ENCODE measurements at places on chromosomes 5 and 9. TPM values are rescaled to one million over a fixed set of nuclear protein-coding genes. Genes with fewer than 3 reads are reported as not detected.
A peak's percentile ranks its signal among the peaks of the same experiment; 100 is the strongest.

PTGS1 gene
- total RNA-seq = 7.3 TPM

GRCh38 chr5:169095410-169095960 lies 205.5 kb downstream of the SLIT3 start:
- no peaks in the 10 kb centered on the region for H3K27me3 ChIP-seq
- no peaks in the 10 kb centered on the region for H3K4me1 ChIP-seq
- H3K27ac ChIP-seq = no peak overlapping the region
- H3K4me3 ChIP-seq = no peak overlapping the region

PRELID2 gene
- total RNA-seq = 22.2 TPM

GRCh38 chr5:131541762-131542161 lies 93.3 kb downstream of the RAPGEF6 start:
- no peaks in the 10 kb centered on the region for H3K4me1 ChIP-seq
- DNase-seq = no peak
- H3K27me3 ChIP-seq = no peaks in the 10 kb centered on the region
- H3K4me3 ChIP-seq = no peak overlapping the region

GRCh38 chr9:85740787-85741094 lies 1.0 kb downstream of the AGTPBP1 start:
- no peak overlapping the region for H3K27ac ChIP-seq
- H3K4me3 ChIP-seq = peak overlapping the region; percentile 73
- H3K36me3 ChIP-seq = no peaks in the 10 kb centered on the region
- no peaks in the 10 kb centered on the region for H3K27me3 ChIP-seq
- H3K4me1 ChIP-seq = no peaks in the 10 kb centered on the region

ARL14EPL gene
- not detected for total RNA-seq

SGCD gene
- total RNA-seq = 13.5 TPM

GRCh38 chr5:173726846-173727557 lies 110.6 kb upstream of the BOD1 start:
- H3K4me1 ChIP-seq = no peaks in the 10 kb centered on the region
- H3K27me3 ChIP-seq = no peaks in the 10 kb centered on the region
- no peak overlapping the region for H3K4me3 ChIP-seq
- H3K36me3 ChIP-seq = no peaks in the 10 kb centered on the region
- H3K27ac ChIP-seq = no peak overlapping the region

GRCh38 chr5:151345808-151346478 lies 1.4 kb downstream of the SLC36A2 start:
- H3K4me3 ChIP-seq = peak overlapping the region; percentile 0
- no peaks in the 10 kb centered on the region for H3K4me1 ChIP-seq
- peak overlapping the region; percentile 37 for H3K27ac ChIP-seq

- no peak for DNase-seq
- no peak overlapping the region for H3K27ac ChIP-seq
- H3K27me3 ChIP-seq = no peaks in the 10 kb centered on the region
- H3K4me1 ChIP-seq = no peaks in the 10 kb centered on the region
Observed at GRCh38 chr9:1535599-1535998, 479.5 kb upstream of the SMARCA2 start.

DNA sequence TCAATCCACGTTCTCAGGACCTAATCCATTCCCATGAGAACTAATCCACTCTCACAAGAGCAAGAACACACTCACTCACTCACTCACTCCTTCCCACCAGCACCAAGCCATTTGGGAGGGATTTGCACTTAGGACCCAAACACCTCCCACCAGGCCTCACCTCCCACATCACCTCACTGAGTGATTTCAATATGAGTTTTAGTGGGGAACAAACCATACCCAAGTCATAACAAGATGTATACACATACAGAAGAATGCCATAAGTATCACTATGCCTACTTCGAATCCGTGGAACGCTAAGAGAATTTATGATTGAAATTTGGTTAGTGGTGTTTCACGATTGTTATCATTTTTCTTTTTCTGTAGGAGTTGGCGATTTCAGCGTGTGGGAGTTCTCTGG lies 29.3 kb upstream of the CTSL start:
- no peaks in the 10 kb centered on the region for H3K27me3 ChIP-seq
- no peaks in the 10 kb centered on the region for H3K4me1 ChIP-seq
- no peak for DNase-seq
- H3K4me3 ChIP-seq = no peak overlapping the region
- no peak overlapping the region for H3K27ac ChIP-seq

DNA sequence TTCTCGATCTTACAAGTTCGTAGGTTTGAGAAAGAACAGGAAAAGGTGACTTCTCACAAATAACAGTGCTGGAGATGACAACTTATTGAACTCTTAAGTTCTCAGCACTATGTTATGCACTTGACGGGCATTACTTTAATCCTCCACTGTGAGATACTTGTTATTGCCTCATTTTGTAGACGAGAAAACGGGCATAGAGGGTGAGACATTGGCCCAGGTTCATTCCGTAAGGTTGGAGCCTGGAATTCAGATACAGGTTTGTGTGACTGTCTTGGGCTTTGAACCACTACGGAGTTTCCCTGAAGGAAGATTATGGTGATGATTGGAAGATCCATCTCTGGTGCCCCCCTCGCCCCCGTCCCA lies 657 bp downstream of the MAT2B start:
- H3K27ac ChIP-seq = peak overlapping the region; percentile 92
- H3K27me3 ChIP-seq = no peaks in the 10 kb centered on the region
- DNase-seq = no peak
- H3K36me3 ChIP-seq = no peaks in the 10 kb centered on the region
- peak overlapping the region; percentile 51 for H3K4me3 ChIP-seq
- H3K4me1 ChIP-seq = peaks cover 65% of the 10 kb centered on the region

SYNPO gene
- 71.5 TPM for total RNA-seq

DNA sequence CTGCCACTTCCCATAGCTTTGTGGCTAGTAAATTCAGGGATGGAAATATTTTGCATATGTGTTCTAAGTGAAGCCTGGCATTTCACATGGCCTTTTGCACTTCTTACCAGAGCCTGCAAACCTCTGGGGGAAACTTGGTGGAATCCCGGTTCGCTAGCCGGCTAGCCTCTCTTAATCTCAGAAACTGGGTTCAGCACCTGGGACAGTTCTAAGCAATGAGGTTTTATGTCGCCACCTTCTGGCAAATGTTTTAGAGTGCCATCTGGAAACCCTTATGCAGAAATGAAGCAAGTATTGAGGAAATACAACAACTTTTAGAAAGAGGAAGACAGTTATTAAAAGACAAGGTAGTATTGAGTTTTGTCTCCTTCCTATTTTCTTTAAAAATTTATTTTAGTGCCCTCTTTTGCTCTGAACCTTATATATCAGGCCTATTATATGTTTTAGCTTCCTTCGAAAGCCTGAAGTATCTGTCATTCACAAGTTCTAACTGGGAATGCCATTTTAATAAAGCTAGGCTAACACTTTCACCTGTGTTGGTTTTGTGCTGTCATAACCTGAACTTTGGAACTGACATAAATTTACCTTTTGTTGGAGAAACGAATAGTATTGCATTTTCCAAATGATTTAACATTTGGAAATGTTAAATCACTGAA lies 963 bp upstream of the HTR1A start:
- H3K36me3 ChIP-seq = no peaks in the 10 kb centered on the region
- peak; percentile 44 for DNase-seq

GRCh38 chr5:136249678-136250266 lies 56.8 kb upstream of the SMIM32 start:
- H3K4me1 ChIP-seq = no peaks in the 10 kb centered on the region
- no peak overlapping the region for H3K27ac ChIP-seq
- H3K36me3 ChIP-seq = no peaks in the 10 kb centered on the region
- no peak overlapping the region for H3K4me3 ChIP-seq

DNA sequence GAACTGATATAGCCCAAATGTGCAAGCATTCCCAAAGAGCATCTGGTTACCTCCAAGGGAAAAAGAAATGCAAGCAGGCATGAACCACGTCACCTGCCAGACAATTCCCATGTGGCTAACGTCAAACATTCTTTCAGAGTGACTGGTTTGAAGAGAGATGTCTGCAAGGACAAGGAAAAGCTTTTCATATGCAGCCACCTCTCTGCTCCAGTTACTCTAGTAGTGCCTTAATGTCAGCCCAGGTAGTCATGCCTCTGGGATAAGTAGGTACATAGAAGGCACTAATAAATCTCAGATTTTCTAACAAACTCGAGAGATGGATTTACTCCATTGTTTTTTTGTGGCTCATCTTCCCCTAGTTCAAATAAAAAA lies 96.8 kb upstream of the IFNK start:
- H3K4me1 ChIP-seq = no peaks in the 10 kb centered on the region
- no peak overlapping the region for H3K4me3 ChIP-seq
- no peak overlapping the region for H3K27ac ChIP-seq
- H3K27me3 ChIP-seq = no peaks in the 10 kb centered on the region
- H3K36me3 ChIP-seq = no peaks in the 10 kb centered on the region
- no peak for DNase-seq

GRCh38 chr5:150070821-150071220 lies 15.5 kb downstream of the CSF1R start:
- no peaks in the 10 kb centered on the region for H3K27me3 ChIP-seq
- no peaks in the 10 kb centered on the region for H3K36me3 ChIP-seq
- H3K27ac ChIP-seq = no peak overlapping the region

DNA sequence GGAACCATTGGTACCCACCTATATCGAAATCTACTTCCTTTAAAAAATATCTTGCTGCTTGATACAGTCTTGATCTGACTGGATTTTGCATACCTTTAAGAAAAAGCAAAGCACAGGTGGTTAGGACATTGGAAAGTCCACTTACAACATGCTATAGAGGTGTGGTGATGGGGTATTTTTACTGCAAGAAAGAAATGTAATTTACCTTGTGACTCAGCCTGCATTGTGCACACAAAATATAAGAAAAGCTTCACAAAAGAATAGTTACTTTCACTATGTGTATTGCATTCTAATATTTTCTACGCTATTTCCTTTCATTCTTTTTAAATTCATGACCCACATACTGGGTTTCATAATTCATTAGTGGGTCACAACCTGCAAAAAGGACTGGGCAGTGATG lies 236.2 kb upstream of the RASEF start:
- DNase-seq = no peak
- peaks cover 18% of the 10 kb centered on the region for H3K36me3 ChIP-seq
- peak overlapping the region; percentile 76 for H3K27ac ChIP-seq
- no peak overlapping the region for H3K4me3 ChIP-seq

C9 gene
- not detected for total RNA-seq

DNA sequence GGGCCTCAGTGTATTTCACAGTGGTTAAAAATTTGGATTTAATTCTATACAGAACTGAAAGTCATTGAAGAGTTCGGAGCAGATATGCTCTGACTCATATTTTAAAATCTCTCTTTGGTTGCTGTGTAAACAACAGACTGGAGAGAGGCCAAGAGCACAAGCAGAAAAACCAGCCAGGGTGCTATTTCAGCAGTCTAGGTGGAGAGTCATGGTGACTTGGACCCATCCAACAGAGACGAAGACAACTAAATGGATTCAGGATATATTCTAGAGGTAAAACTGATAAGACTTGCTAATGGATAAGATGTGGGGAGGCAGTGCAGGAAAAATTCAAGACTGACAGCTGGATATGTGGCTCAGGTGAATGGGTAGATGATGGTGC lies 168.9 kb downstream of the MAPKAP1 start:
- H3K36me3 ChIP-seq = peaks cover 5% of the 10 kb centered on the region
- peak overlapping the region; percentile 47 for H3K27ac ChIP-seq
- H3K4me3 ChIP-seq = no peak overlapping the region
- H3K27me3 ChIP-seq = no peaks in the 10 kb centered on the region

DNA sequence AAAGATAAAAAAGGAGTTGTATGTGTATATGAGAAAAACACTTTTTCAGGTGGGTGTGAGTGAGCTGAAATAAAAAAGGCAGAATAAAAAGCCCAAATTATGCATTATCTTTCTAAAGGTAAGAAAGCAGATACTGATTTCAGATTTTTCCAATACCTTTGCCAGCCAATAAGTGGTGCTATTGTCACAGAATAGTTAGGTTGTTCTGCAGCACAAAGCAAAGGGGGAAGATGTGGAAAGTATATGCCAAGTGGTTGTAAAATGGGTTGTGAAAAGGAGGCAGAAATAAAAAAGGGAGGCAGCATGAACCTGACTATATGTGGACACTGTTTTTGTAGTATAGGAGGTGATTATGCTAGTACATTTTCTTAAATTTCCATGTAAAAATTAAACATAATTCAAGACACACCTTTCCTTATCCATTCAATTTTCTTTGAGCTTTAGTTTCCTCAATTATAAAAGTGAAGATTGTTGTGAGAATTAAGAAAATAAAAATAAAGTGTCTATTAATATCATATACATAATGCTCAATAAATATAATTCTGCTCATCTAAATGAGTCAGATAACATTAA lies 106.7 kb downstream of the SMIM15 start:
- no peak overlapping the region for H3K27ac ChIP-seq
- H3K4me3 ChIP-seq = no peak overlapping the region
- no peaks in the 10 kb centered on the region for H3K27me3 ChIP-seq
- no peaks in the 10 kb centered on the region for H3K36me3 ChIP-seq
- peaks cover 16% of the 10 kb centered on the region for H3K4me1 ChIP-seq

PCDHA6 gene
- 1.4 TPM for total RNA-seq

ENHO gene
- total RNA-seq = 18.6 TPM

GRIN1 gene
- total RNA-seq = 0.21 TPM

EEIG1 gene
- total RNA-seq = 49.6 TPM

- H3K27me3 ChIP-seq = no peaks in the 10 kb centered on the region
- no peak overlapping the region for H3K4me3 ChIP-seq
- no peaks in the 10 kb centered on the region for H3K36me3 ChIP-seq
- no peak overlapping the region for H3K27ac ChIP-seq
- no peaks in the 10 kb centered on the region for H3K4me1 ChIP-seq
Observed at GRCh38 chr9:98479967-98480847, 224.8 kb upstream of the TBC1D2 start.

DNA sequence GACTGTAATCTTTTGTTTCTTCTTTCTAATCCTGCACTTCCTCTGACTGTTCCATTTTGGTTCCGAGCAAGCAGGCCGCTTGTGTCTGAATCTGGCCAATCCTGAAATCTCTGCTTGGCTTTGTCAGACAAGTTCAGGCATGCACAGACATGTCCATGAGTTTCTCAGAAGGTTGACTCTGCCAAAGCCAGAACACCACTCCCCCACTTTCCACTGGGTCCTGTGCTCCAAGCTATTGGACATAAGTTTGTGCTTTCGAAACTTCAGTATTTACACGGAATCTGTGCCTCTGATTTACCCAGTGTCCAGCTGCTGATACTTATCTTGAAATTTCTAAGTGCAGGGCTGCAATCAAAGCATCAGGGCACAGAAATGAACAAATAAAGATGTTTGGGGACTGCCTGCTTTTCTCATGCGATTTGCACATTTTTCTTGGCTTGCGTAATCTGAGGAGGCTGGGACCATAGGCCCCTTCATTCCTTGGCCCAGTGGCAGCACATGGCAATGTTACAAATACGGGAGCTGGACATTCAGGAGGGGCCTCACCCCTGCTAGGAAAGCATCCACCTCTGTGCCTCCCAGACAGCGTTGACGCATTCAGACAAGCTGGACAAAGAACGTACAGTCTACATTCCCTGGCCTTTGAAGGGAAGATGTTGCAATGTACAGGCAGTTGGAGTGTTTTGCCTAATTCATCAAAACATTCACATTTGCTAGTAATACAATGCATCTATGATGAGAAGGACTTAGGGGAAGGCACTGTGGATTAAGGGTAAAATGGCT lies 209.2 kb upstream of the PAPPA start:
- no peaks in the 10 kb centered on the region for H3K36me3 ChIP-seq
- DNase-seq = peak; percentile 51
- H3K4me3 ChIP-seq = no peak overlapping the region
- peaks cover 32% of the 10 kb centered on the region for H3K4me1 ChIP-seq

- peaks cover 12% of the 10 kb centered on the region for H3K4me1 ChIP-seq
- no peaks in the 10 kb centered on the region for H3K36me3 ChIP-seq
- no peak for DNase-seq
- H3K27me3 ChIP-seq = no peaks in the 10 kb centered on the region
- H3K4me3 ChIP-seq = no peak overlapping the region
Observed at GRCh38 chr9:6788162-6789016, 30.6 kb downstream of the KDM4C start.

SMIM27 gene
- 18.1 TPM for total RNA-seq

GRCh38 chr5:66639037-66639436 lies 42.8 kb downstream of the MAST4 start:
- H3K36me3 ChIP-seq = no peaks in the 10 kb centered on the region
- no peaks in the 10 kb centered on the region for H3K27me3 ChIP-seq
- no peaks in the 10 kb centered on the region for H3K4me1 ChIP-seq
- no peak overlapping the region for H3K4me3 ChIP-seq
- DNase-seq = no peak
